ENCODE measurements at places on chromosomes 7 and 10. TPM values are rescaled to one million over a fixed set of nuclear protein-coding genes. Genes with fewer than 3 reads are reported as not detected.

Gene GOLGA7B
- total RNA-seq, result 0.26 TPM

Gene COL17A1
- 1.6 TPM for total RNA-seq

Gene RPA3
- 38.9 TPM for total RNA-seq

Gene ITGA8
- not detected for total RNA-seq

Gene INHBA
- 55.3 TPM for total RNA-seq

Gene ASB10
- total RNA-seq, result not detected

Gene TMEM236
- not detected for total RNA-seq

Gene GNAT3
- not detected for total RNA-seq

Gene UPK3B
- total RNA-seq, result 3.0 TPM

Gene SFMBT2
- 2.1 TPM for total RNA-seq

Gene ZNF804B
- total RNA-seq, result not detected

All from PC-3 (cell line).